ENCODE measurements at places on chromosomes 12 and 14. TPM values are rescaled to one million over a fixed set of nuclear protein-coding genes. Genes with fewer than 3 reads are reported as not detected.

Gene KLRC1
- 3.6 TPM for total RNA-seq

Gene ENDOU
- total RNA-seq: 1.2 TPM

Gene TPPP2
- not detected for total RNA-seq

Gene KLRC4
- not detected for total RNA-seq

Gene PRH2
- not detected for total RNA-seq

Gene TMTC2
- total RNA-seq: 26.1 TPM

Gene TOMM20L
- total RNA-seq: not detected

Gene COPS7A
- 70.2 TPM for total RNA-seq

Gene MMP19
- total RNA-seq: 25.3 TPM

Gene TEAD4
- total RNA-seq: 14.5 TPM

Gene PRKCH
- 59.6 TPM for total RNA-seq

Gene ADAMTS20
- not detected for total RNA-seq

Gene PPP1R36
- total RNA-seq: 0.54 TPM

Gene HCAR2
- total RNA-seq: 4.7 TPM

DNA sequence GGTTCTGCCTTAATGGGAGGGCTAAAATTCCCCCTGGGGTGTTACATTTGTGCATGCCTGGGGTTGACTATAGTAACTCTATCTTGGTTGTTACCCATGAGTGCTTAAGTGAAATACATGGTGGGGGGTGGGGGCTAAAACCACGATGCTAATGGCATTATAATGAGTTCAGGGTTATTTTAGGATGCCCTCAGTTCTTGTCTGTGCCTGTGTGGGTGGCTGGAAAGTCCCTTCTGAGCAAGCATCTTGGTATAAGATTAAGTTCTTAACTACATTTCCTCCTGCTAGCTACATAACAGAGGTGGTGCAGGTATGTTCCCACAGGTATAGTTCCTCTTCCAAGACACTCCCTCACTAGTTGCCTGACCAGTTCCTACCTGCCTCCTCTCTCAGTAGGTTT, 822.3 kb downstream of the LRFN5 start:
- DNase-seq: no peak

DNA sequence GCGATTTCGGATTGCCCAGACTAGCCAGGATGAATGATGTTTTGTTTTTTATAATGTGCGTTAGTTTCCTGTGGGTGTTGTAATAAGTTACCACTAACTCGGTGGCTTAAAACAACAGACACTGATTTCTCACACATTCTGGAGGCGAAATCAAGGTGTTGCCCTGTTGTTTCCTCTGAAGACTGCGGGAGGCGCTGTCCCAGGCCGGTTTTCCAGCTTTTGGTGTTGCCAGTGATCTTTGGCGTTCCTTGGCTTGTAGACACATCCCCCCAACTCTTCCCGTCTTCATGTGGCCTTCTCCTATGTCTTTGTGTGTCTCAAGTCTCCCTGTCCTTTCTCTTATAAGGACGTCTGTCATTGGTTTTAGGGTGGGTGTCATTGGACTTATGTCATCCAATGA, 267.7 kb downstream of the AACS start:
- no peak for DNase-seq

GRCh38 chr12:108468196-108468968, 46.7 kb upstream of the FICD start:
- no peak for DNase-seq

- no peak for DNase-seq
These were observed 481.4 kb downstream of the MDGA2 start for GRCh38 chr14:47194055-47194454.

- no peak for DNase-seq
These were observed 60.2 kb upstream of the RTRAF start for GRCh38 chr14:51929166-51929565.

GRCh38 chr12:75944097-75944904, 87.3 kb downstream of the PHLDA1 start:
- DNase-seq: no peak

DNA sequence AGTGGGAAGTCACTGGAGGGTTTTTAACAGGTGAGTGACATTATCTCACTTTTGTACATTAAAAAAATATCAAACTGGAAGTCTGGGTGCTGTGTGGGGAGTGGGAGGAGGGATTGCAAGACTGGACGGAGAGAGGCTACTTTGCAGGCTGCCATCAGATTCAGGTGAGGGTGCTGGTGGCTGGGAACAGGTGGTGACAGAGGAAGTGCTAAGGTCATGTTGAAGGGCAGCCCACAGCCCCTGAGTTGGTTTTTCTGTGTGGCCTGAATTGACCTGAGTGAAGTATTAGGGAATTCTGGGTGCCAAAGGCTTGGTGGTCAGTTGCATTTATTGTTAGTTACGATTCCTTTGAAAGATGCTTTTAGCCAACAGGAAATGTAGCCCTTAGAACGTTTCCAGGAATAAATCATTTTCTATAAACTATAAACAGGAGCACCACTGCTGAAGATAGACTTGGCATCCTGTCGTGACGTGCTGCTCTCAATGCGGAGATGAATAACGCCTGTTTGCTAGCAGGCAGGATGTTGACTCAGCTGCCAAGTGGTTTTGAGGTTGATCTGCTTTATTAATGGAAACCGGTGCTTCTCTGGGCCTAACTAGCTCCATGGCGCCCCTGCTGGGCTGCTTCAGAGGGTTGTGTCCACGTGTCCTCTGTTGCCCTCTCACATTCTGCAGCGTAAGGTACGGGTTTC, 707.5 kb upstream of the TMEM132C start:
- peak; percentile 39 for DNase-seq

DNA sequence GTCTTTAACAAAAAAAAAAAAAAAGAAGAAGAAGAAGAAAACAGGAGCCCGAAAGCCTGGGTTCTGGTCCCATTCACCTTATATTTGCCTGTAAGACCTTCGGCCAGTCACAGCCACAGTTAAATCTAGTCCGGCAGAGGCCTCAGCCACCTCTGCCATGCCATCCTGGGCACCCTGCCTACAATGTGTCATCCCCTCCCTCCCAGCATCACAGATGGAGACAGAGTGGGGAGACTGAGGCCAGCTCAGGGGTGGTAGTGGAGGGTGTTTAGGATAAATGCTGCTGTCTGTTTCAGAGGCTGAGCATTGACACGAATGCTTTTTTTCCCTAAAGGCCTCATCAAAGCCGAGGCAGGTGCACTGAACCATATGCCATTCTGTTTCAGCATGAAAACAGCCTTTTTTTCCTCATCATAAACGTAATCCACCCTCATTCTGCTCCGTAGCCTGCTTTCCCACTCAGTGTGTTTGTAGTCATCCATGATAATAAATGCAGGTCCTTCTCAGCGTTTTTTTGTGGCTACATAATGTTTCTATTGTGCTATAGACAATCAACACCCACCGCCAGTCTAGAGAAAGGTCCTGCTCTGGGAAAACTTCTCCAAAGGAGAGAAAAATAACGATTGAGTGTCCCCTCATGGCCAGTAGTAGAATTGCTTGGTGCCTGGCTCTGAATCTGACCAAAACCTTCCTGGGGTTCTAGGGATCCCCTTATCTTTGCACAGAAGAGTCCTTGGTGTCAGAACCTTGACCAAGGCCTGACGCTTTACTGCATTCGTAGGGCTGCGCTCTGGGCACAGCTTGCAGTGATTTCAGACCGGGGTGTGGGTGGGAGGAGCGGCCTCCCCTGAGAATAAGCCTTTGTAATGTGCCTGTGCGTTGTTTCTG, 41.1 kb upstream of the TSPAN9 start:
- no peak for DNase-seq

DNA sequence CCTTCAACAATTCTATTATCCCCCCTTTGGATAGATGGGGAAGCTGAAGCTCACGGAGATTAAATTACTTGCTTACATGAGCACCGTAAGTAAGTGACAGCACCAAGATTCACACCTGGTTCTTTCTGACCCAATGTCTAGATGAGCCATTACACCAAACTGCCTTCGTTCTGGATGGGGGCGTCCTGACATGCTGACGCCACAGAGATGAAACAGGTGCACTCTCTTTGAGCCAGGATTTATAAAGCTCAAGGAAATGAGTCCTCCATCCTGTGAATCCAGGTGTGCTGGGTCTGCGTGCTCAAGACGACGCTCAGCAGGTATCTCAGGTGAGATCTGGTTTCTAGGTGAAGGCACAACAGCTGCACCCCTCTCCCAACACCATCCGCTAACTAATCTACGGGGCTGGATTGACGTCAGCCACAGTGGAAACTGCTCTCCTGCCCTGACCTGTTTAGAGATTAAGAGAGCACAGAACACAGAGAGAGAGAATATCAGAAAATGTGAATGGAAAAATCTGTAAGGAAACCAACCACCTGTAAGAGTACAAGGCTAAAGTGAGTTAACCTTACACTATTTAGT, 61.6 kb downstream of the KSR2 start:
- no peak for DNase-seq

DNA sequence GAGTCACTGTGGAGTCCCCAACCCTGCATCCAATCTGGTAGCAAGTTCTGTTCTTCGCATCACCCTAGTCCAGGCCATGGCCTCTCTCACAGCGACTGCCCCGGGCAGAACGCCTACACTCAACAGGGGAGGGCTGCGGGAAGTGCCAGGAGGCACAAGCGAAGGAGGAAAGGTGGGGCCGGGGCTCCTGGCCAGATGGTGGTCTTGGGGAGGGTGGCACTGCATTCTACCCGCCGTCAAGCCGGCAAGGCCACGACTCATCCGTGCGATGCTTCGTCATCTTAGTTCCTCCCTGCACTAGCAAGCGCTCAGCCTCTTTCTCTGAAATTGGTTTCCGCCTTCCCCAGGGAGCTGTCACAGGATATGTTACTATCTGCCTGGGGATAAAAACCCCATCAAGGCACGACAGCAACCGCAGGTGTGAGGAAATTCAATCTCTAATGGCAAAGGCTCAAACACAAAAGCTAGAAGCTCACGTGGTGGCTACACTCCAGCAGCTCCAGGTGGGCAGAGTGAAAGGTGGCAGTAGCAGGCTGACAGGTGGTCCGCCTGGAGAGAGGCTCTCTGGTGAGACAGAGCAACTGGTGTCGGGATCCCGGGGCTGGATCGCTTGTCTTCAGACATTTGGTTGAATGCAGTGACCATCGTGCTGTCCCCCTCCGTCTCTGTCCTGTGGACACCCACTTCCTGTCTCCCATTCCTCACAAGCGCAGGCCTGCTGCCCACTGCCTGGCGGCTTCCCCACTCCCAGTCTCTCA, 34.1 kb downstream of the ACADS start:
- DNase-seq: no peak

GRCh38 chr12:122064780-122065588, 13.6 kb upstream of the MLXIP start:
- no peak for DNase-seq

GRCh38 chr12:32134101-32134888, 27.6 kb downstream of the BICD1 start:
- DNase-seq: no peak

GRCh38 chr12:107372229-107372658, 278.9 kb upstream of the CRY1 start:
- no peak for DNase-seq

DNA sequence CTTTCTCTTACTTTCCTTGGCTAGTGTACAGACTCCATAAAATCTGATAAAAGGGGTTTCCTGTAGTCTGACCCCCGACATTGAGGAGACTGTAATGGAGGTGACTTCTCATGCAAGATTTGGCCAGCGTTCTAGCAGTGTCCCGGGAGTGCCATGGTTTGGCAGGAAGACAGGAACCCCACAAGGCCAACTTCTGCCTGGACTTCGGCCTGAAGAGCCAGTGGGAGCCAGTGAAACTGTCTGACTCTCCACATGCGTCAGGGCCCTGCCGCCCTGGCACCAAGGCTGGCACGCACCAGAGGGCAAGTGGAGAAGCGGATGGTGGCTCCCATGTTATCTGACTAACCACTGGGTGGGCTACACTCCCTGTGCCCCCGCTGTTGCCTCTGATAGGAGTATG, 70.5 kb downstream of the TMEM260 start:
- peak; percentile 33 for DNase-seq

GRCh38 chr12:69913526-69913925, 88.5 kb downstream of the MYRFL start:
- DNase-seq: no peak

DNA sequence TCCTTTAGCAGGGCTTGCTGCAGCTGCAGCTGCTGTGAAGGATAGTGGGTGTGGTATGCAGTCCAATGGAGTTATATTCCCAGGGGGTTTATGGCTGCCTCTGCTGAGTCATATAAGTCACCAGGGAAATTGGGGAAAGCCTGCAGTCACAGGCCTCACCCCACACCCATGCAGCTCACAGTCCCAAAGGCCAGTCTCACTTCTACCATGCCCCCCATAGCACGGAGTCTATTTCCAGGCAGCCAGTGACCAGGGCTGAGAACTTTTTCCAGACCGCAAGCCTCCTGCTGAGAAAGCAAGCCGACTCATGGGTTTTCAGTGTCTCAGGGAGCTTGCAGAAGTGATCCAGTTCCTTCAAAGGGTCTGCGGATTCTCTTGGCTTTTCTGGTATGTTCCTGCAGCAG, 322.4 kb upstream of the CLEC14A start:
- no peak for DNase-seq

- DNase-seq: no peak
These were observed 43.9 kb downstream of the EFCAB11 start for GRCh38 chr14:89910691-89911009.

- peak; percentile 42 for DNase-seq
These were observed 687 bp downstream of the RAB35 start for GRCh38 chr12:120115692-120116440.

DNA sequence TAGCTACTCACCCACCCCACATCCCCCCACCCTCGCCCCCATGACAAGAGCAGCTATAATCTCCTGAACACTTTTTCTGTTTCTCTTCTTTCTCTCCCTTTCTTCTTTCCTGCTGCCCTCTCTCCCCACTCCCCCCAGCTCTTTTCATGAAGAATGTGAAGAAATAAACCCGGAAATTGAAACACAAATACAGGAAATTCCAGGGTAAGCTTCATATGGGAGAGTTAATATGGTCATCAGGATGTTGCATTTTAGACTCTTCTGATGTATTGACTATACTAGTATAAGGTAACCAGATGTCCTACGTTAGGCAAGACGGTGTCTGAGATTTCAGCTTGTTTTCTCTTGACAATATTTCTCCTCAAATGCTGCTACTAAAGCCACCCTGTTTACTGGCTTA, 41.6 kb upstream of the LRIG3 start:
- DNase-seq: no peak

GRCh38 chr14:50967790-50968189, 23.5 kb upstream of the PYGL start:
- DNase-seq: no peak

- DNase-seq: no peak
These were observed 5.0 kb downstream of the IRAK4 start for GRCh38 chr12:43763769-43764168.

DNA sequence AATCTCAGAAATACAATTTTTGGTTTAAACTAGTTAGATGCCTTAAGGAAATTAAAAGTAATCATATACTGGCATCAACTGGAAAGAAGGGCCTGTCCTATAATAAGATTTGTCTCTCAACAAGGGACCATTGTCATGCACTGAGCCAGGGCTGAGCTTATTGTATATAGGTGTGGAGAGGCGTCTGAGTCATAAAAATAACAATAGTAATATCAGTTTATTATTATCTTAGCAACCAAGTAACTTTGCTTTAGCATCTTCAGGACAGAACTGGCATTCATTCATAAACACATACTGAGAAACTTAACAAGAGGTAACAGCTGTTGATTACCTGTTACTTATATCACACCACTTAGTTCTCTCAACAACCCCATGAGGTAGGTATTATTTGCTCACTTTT, 7.1 kb downstream of the KRT75 start:
- no peak for DNase-seq

GRCh38 chr12:113298861-113299545, 35.9 kb downstream of the SLC8B1 start:
- no peak for DNase-seq

Measured in upper lobe of left lung (tissue), 6 donors.